Mesenteric fat pad (tissue), 1 donor: ENCODE measurements at places on chromosomes 3 and 15. TPM values are rescaled to one million over a fixed set of nuclear protein-coding genes. Genes with fewer than 3 reads are reported as not detected.

- DNase-seq, result no peak
Measured at GRCh38 chr3:194072097-194072428, 63.9 kb upstream of the HES1 start.

GRCh38 chr15:32774022-32774421 is 56.2 kb downstream of the GREM1 start:
- DNase-seq, result no peak

The CLSTN2 gene
- total RNA-seq, result 44.1 TPM

The RBM15B gene
- 28.0 TPM for total RNA-seq

The ZFAND6 gene
- 84.0 TPM for total RNA-seq

- peak; percentile 93 for DNase-seq
Measured at GRCh38 chr3:157081626-157082210, 78.2 kb downstream of the CCNL1 start.

GRCh38 chr15:78314181-78314581 is 14.8 kb upstream of the SKIC8 start:
- DNase-seq, result peak; percentile 65

- no peak for DNase-seq
Measured at GRCh38 chr15:74417225-74417624, 16.5 kb downstream of the SEMA7A start.

- no peak for DNase-seq
Measured at GRCh38 chr15:71239592-71240364, 124.5 kb downstream of the THSD4 start.

DNA sequence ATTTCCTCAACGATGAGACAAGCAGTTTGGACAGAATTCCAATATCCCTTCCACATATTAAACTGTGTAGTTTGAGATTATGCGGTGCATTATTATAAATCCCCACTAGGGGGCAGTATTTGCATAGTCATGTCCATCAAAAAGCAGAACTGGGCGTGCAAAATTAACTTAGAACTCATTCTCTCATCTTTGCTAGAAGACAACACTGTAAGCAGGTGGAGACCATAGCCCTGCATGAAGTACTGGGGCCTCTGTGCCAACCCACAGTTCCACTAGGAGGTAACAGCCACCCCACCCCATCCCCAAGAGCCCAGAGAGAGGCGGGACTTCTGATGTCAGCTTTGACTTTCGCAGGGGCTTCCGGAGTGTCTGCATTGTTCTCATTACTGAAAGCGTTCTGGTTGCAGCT is 106.6 kb upstream of the TMC3 start:
- DNase-seq, result no peak

The PLA1A gene
- total RNA-seq, result 3.4 TPM

GRCh38 chr3:186115239-186115996 is 6.5 kb upstream of the ETV5 start:
- DNase-seq, result no peak

- no peak for DNase-seq
Measured at GRCh38 chr3:29552051-29552450, 271.2 kb downstream of the RBMS3 start.

The CRYBG3 gene
- 39.4 TPM for total RNA-seq

GRCh38 chr15:64653757-64654156 is 121.6 kb downstream of the RBPMS2 start:
- DNase-seq, result no peak

DNA sequence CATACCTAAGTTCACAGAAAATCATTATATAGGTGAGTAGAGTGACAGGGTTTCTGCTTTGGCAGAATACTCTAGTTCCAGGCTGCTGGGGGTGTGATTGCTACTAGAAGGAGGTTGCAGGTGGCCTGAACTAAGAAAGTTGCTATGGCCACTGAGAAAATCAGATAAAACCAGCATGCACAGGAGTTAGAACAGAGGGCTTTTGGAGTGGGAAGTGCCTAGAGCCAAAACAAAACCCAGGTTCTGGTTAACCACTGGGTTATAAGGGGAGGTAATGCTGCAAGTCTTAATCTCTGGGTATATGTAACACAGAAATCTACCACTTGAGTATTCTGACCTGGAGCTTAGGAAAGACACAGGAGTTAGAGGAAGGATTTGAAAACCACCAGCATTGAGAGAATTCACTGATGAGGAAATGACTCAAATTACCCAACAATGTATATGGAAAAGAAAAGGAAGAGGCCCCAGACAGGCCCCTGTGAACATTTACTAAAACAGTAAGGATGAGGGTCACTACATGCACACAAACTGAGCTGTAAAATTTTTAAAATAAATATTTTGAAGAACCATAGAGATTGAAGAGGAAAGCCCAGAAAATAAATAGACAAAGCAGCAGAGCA is 60.0 kb downstream of the PLOD2 start:
- no peak for DNase-seq

DNA sequence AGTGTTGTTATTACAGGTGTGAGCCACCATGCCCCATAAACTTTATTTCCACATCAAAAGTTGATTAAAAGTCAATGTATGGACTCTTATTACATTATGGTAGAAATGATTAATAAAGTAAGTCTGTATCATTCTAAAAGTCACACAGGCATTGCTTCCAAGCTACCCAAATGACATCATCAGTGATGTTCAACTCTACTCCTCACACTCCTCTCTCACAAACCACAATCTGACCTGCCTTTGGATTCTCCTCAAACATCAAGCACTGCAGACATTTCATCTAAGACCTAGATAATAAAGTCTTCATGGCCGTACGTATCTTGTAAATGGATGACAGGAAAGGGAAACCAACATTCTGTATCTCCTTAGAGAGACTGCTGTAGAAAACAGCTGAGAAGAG is 68.0 kb downstream of the SMARCC1 start:
- DNase-seq, result no peak

- no peak for DNase-seq
Measured at GRCh38 chr15:42508263-42508690, 12.8 kb downstream of the SNAP23 start.

GRCh38 chr3:154657218-154657617 is 227.2 kb upstream of the GPR149 start:
- no peak for DNase-seq

- DNase-seq, result no peak
Measured at GRCh38 chr15:80436511-80437307, 32.5 kb downstream of the ARNT2 start.

DNA sequence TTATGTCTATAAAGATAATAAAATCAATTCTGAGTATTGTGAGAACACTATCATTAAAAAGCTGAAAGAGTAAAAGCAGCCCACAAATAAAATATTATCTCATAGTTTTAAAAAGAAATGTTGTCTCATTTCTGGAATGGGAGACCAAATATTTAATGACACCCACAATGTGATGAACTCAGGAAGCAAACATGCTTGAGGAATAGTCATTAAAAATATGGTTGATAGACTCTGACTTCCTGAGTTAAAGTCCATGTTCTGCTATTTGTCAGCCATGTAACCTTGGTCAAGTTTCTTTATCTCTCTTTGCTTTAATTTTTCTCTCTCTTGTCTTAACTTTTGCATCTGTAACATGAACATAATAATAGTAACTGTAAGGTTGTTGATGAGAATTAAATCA is 35.5 kb upstream of the CHMP2B start:
- no peak for DNase-seq

GRCh38 chr15:60932051-60932915 is 296.8 kb downstream of the RORA start:
- DNase-seq, result no peak

The CFAP20DC gene
- total RNA-seq, result not detected

The SYNPR gene
- not detected for total RNA-seq

GRCh38 chr3:52102934-52103333 is 46.6 kb upstream of the DUSP7 start:
- no peak for DNase-seq

GRCh38 chr3:24495326-24495994 is 810 bp upstream of the THRB start:
- DNase-seq, result no peak

- no peak for DNase-seq
Measured at GRCh38 chr3:18216996-18217395, 208.1 kb downstream of the SATB1 start.

- no peak for DNase-seq
Measured at GRCh38 chr15:64213646-64214045, 50.8 kb upstream of the PPIB start.

GRCh38 chr3:72144773-72145505 is 360.0 kb upstream of the PROK2 start:
- DNase-seq, result no peak

DNA sequence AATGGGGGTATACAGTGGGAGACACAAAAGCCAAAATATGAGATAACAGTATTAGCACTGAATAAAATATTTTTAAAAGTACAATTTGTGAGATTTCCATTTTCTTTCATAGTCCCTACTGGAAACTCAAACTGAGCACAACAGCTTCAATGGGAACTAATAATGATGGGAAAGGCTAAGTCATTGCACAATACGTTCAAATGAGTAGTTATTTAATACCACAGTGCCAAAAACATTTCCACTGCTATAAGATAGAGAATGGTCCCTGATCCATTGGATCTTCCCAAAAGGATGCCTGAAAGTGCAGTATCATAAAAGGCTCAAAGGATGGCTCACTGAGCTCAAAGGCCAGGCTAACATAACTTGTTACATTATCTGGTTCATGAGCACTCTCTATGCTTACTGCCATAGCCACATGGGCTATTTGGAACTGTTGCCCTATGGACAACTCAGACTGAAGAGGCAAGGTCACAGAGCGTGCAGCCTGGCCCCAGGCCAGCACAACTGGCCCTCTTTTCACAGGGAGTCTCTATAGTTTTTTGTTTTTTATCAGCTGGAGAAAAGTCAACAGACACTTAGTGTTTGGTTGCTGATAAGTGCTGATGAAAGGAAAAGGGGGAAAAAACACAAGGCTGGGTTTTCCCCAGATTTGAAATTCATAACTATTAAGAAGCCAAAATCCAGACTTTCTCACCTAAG is 54.1 kb upstream of the PPIB start:
- no peak for DNase-seq

DNA sequence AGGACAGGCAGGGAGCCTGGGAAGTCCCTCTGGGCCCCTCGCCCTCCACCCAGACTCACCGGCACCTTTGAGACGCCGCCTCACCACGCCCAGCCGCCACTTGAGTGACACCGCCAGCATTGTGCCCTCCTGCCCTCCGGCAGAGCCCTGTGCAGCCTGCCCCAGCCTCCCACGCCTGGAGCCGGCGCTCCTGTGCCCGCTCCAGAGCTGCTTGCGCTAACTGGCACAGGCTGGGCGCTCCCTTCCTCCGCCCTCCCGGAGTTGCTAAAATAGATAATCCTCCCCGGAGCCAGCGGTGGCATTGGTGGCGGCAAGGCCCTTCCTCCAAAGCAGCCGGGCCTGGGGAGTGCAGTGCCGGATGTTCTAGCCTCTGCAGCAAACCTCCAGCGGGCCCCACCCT is 15.7 kb upstream of the GRIP2 start:
- no peak for DNase-seq

- no peak for DNase-seq
Measured at GRCh38 chr3:39103324-39103693, 4.1 kb downstream of the GORASP1 start.

The ILDR1 gene
- not detected for total RNA-seq

The CCR2 gene
- 3.3 TPM for total RNA-seq

DNA sequence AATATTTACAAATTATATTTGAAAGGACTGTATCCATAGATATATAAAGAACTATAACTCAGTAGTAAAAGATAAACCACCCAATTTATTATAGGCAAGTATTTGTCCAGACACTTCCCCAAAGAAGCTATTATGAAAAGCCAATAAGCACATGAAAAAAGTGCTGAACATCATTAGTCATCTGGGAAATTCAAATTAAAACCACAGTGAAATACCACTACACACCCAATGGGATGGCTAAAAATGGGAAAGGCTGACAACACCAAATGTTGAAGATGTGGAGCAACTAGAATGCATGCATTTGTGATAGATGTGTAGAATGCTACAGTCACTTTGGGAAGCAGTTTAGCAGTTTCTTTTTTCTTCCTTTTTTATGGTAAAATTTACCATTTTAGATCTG is 147.0 kb downstream of the PDE8A start:
- no peak for DNase-seq

- no peak for DNase-seq
Measured at GRCh38 chr3:109806929-109807328, 469.6 kb upstream of the DPPA4 start.

GRCh38 chr3:49717211-49717958 is 2.1 kb downstream of the AMIGO3 start:
- peak; percentile 81 for DNase-seq

The CCPG1 gene
- 98.5 TPM for total RNA-seq

DNA sequence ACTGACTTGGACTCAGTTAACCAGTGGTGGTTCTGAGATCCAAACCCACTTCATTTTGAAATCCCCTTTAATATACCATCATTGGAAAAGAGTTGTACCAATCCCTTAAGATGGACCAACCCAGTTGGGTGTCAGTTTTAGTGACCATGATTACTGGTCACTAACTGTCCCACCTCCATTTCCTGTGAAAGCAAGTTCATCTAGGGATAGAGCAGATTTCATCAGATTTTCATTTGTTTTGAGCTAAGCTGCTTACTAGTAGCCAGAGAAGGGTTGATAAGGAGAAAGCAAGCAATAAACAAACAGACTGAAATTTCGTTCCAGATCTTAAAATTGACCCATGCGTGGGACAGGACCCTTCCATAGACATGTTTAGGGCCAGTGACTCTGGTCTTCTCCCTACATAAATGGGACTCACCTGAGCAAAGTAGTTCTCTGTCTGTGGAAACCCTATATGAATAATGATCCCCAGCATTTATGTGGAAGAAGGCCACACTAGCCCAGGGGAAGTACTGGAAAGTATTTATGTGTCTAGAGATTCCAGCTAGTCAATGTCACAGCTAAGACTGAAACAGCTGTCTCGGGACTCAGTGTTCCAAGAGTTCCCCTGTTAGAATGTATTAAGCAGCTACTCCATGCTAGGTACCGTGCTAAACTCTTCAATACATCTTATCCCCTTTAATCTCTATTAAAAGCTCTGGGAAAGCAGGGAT is 196.0 kb upstream of the BCL6 start:
- DNase-seq, result no peak

DNA sequence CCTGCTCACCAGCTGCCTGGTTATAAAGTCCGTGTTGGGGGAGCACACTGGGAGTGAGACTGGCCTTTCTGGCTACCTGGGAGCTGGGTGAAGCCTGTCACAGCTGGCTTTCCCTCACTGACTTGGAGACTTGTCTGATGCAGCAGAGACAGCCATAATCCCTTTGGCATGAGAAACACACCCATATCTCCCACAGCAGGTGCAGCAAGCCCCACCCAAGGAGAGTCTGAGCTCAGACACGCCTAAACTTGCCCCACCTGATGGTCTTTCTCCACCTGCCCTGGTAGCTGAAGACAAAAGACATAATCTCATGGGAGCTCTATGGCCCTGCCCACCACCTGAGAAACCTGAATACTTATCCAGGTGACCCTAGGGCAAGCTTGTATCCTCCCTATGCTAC is 54.8 kb downstream of the NMD3 start:
- DNase-seq, result no peak

GRCh38 chr3:109440353-109440752 is 103.0 kb upstream of the DPPA4 start:
- DNase-seq, result no peak

DNA sequence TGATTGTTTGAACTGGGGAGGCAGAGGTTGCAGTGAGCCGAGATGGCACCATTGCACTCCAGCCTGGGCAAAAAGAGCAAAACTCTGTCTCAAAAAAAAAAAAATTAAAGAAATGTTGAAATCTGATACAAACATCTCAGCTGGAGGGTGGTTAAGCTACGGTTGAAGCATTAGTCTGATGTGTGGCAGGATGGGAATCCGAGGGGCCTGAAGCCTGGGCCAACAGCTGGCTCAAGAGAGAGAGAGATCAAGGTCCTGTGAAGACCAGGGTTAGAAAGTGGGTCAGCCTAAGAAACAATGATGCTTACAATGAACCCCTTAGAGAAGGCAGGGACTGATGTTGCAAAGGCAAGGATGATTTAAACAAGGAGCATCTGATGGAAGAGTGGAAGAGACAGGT is 69.8 kb downstream of the CD200R1L start:
- DNase-seq, result no peak

The PLIN1 gene
- total RNA-seq, result 1,691 TPM
